ENCODE measurements at places on chromosomes 7 and 10. TPM values are rescaled to one million over a fixed set of nuclear protein-coding genes. Genes with fewer than 3 reads are reported as not detected.

ZNF107 gene
- total RNA-seq = 92.2 TPM

CTAGE4 gene
- total RNA-seq = not detected

SYNPO2L gene
- total RNA-seq = not detected

SYT15B gene
- 0.37 TPM for total RNA-seq

All from OCI-LY7 (cell line).